ENCODE measurements at places on chromosomes 6 and 20.

DNA sequence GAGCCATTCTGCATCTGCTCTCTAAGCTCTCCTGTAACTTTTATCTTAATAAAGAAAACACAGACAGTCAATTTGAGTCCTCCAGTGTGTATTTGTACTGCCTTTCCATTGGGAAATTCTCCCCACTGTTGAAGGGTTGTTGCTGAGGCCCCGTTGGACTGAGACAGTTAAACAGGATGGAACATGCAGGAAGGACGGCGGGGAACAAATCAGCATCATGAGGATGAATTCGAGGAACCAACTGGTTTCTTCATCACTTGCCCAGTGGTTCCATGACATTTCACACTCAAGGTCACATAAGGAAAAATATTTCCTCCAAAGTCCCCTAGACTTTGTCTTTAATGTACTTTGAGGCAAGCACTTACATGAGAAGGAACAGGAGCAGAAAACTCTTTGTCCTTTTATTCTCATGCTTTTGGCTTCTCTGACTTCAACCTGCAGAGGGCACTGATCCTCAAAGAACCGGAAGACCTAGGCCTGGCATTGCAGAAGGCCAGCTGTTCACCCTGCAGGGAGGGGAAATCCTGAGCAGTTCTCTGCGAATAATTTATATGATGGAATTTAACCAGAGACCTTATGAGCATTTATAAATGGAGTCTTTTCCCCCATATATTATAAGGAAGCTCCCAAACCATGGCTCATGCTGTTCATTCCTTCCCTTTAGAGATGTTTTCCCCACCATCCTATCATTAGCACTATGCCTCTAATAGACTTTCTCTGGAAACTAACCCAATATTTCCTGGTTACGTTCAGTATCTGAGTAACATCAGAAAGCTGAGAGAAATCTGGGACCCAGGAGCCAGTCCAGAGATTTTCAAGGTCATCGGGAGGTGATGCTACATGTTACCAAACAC is 55.2 kb upstream of the ADGRF1 start:
- no peaks in the 10 kb centered on the region for H3K27me3 ChIP-seq
- H3K36me3 ChIP-seq: no peaks in the 10 kb centered on the region
- peak; percentile 52 for DNase-seq
- H3K4me1 ChIP-seq: no peaks in the 10 kb centered on the region
- no peak overlapping the region for H3K27ac ChIP-seq

DNA sequence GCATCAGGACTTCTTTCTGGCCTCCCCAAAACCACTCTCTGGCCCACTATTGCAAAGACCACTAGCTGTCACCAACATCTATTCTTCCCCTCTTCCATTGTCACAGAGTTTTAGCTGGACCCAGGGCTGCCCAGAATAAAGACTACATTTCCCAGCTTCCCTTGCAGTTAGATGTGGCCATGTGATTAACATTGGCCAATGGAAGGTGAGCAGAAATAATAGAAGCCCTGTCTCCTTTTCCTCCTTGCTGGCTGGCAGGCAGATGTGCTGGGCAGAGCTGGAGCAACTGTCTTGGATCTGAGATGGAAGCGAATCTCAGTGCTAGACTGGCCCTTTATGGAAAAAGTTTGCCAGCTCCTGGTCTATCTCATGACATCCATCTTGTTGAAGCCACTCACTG is 97.0 kb downstream of the KCNB1 start:
- no peaks in the 10 kb centered on the region for H3K27me3 ChIP-seq
- no peak for DNase-seq
- H3K4me1 ChIP-seq: peaks cover 8% of the 10 kb centered on the region
- no peak overlapping the region for H3K4me3 ChIP-seq
- H3K36me3 ChIP-seq: no peaks in the 10 kb centered on the region

- H3K27ac ChIP-seq: no peak overlapping the region
- H3K36me3 ChIP-seq: no peaks in the 10 kb centered on the region
- no peak for DNase-seq
- H3K4me1 ChIP-seq: no peaks in the 10 kb centered on the region
These were observed 162.6 kb downstream of the DNAH8 start for GRCh38 chr6:38877721-38878120.

DNA sequence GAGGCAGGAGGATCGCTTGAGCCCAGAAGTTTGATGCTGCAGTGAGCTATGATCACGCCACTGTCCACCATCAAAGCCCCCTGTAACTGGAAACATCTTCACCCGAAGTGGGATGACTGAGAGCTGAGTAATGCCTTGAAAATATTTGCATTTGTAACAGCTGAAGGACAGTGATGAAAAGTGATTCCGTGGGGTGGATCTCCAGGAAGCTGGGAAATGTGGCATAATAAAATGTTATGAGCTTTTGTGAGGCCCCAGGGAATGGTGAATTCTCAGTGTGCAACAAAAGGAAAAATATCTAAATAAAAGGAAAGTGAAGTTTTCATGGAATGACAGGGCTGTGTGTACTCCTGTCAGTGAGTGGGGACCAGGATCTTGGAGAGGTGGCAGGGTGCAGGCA is 92.0 kb downstream of the JAG1 start:
- H3K27me3 ChIP-seq: no peaks in the 10 kb centered on the region
- H3K27ac ChIP-seq: no peak overlapping the region
- DNase-seq: no peak
- no peaks in the 10 kb centered on the region for H3K4me1 ChIP-seq
- no peak overlapping the region for H3K4me3 ChIP-seq

DNA sequence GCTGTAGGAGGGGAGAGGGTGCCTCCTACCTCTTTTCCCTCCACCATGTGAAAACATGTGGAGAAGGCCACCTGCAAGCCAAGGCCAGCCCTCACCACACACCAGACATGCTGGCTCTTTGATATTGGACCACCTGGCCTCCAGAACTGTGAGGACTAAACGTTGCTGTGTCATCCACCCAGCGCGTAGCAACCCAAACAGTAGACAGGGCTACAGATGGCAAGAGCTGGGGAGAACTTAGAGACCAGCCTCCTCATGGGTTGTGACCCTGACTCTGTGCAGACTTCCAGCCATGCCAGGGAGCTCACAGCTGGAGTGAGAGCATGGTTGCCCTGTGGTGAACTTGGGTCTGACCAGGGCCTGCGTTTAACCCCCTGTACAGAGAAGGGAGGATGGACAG is 195.9 kb upstream of the CST7 start:
- H3K4me1 ChIP-seq: peaks cover 21% of the 10 kb centered on the region
- H3K36me3 ChIP-seq: no peaks in the 10 kb centered on the region
- DNase-seq: peak; percentile 61
- no peak overlapping the region for H3K27ac ChIP-seq
- H3K27me3 ChIP-seq: no peaks in the 10 kb centered on the region

GRCh38 chr6:132673376-132674094 is 14.6 kb upstream of the TAAR1 start:
- DNase-seq: no peak
- H3K4me3 ChIP-seq: no peak overlapping the region
- peaks cover 12% of the 10 kb centered on the region for H3K4me1 ChIP-seq
- H3K27me3 ChIP-seq: no peaks in the 10 kb centered on the region
- no peak overlapping the region for H3K27ac ChIP-seq
- no peaks in the 10 kb centered on the region for H3K36me3 ChIP-seq

DNA sequence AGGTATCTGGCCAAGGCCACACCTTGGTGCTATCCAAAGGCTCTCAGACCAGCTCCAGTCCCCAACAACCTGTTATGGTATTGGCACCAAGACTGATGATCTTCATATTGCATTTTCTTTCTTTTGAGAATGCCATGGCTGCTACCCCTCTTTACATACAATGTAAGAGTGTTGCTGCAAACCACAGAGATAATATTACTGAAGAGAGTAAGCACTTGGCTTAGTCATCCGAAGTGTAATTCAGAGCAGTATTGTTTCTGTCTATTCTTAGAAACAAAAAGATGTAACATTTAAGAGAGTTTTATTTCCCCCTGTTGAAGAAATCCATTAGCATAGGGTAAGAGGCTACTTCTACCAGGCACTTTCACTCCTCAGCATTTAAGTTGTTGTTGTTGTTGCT is 212.5 kb downstream of the C6orf118 start:
- no peaks in the 10 kb centered on the region for H3K27me3 ChIP-seq
- H3K4me1 ChIP-seq: no peaks in the 10 kb centered on the region
- DNase-seq: no peak
- H3K36me3 ChIP-seq: no peaks in the 10 kb centered on the region
- no peak overlapping the region for H3K4me3 ChIP-seq
- no peak overlapping the region for H3K27ac ChIP-seq

GRCh38 chr20:15195378-15195777 is 858.0 kb upstream of the FLRT3 start:
- H3K4me3 ChIP-seq: no peak overlapping the region
- no peak for DNase-seq
- H3K27me3 ChIP-seq: no peaks in the 10 kb centered on the region
- H3K4me1 ChIP-seq: no peaks in the 10 kb centered on the region
- no peak overlapping the region for H3K27ac ChIP-seq

- H3K27ac ChIP-seq: no peak overlapping the region
- H3K4me3 ChIP-seq: no peak overlapping the region
- H3K27me3 ChIP-seq: peaks cover 6% of the 10 kb centered on the region
- H3K36me3 ChIP-seq: no peaks in the 10 kb centered on the region
- DNase-seq: no peak
These were observed 634.5 kb downstream of the QKI start for GRCh38 chr6:164048840-164049516.

DNA sequence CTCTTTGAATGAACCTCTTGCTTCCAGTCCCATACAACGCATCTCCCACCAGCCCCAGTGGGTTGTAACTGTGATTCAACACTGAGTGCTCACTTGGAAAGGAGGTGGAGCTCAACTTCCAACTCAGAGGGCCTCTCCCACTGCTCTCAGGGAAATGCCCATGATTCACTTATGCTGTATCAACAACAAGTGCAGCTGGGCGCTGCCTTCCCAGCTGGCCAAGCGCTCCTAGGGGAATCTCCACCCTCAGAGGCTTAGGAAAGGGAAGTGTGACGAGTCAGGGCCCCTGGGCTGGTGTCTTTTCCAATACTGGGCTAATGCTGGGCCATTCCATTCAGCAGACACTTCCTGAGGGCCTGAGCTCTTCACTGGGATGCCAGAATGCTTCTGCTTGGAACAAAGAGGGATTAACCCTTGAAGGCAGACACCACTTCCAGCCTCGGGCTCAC is 8.1 kb upstream of the OCSTAMP start:
- no peaks in the 10 kb centered on the region for H3K4me1 ChIP-seq
- DNase-seq: no peak
- H3K27me3 ChIP-seq: no peaks in the 10 kb centered on the region
- H3K4me3 ChIP-seq: no peak overlapping the region
- H3K36me3 ChIP-seq: no peaks in the 10 kb centered on the region

- H3K4me3 ChIP-seq: no peak overlapping the region
- H3K4me1 ChIP-seq: peaks cover 7% of the 10 kb centered on the region
- no peaks in the 10 kb centered on the region for H3K27me3 ChIP-seq
- no peak overlapping the region for H3K27ac ChIP-seq
- no peak for DNase-seq
These were observed 92.0 kb downstream of the ATXN1 start for GRCh38 chr6:16669227-16669626.

- no peak for DNase-seq
- no peaks in the 10 kb centered on the region for H3K4me1 ChIP-seq
- no peak overlapping the region for H3K27ac ChIP-seq
- no peaks in the 10 kb centered on the region for H3K36me3 ChIP-seq
- H3K27me3 ChIP-seq: no peaks in the 10 kb centered on the region
These were observed 43.7 kb upstream of the TBC1D7 start for GRCh38 chr6:13372076-13372475.

GRCh38 chr6:20266851-20267608 is 54.8 kb upstream of the MBOAT1 start:
- no peak for DNase-seq
- no peak overlapping the region for H3K4me3 ChIP-seq
- H3K4me1 ChIP-seq: no peaks in the 10 kb centered on the region
- H3K27ac ChIP-seq: no peak overlapping the region
- H3K36me3 ChIP-seq: no peaks in the 10 kb centered on the region

DNA sequence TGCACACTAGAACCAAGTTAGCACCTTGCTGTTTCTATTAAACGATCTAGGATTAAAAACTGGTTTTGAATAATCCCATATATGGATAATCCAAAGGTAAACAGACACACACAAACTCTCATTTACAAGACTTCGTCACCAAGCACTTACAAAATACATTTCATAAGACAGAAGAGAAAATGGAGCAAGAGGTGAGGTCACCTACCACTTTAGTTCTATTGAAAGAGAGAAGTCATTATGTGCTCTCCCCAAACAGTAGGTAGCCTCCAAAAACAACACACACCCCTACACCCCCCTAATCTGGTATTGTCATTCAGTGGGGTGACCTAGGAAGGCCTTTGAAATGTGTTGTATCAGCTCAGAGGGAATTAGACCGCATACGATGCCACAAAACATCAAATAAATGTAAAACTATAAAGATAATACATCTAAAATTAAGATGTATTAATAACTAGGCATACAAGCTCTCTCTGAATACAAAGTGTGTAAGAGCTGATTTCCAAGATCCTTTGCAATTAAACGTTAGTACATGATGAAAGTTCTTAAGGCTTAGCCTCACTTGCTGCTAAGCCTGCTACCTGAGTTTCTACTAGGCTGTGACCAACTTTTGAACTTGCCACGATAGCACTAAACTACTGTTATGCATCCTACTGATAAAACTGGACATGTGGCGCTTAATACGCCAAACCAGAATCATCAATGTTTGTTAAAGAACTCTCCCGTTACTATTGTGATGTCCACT is 1.6 kb downstream of the SRPK1 start:
- DNase-seq: no peak
- no peaks in the 10 kb centered on the region for H3K4me1 ChIP-seq
- H3K4me3 ChIP-seq: peak overlapping the region; percentile 92
- H3K36me3 ChIP-seq: no peaks in the 10 kb centered on the region

DNA sequence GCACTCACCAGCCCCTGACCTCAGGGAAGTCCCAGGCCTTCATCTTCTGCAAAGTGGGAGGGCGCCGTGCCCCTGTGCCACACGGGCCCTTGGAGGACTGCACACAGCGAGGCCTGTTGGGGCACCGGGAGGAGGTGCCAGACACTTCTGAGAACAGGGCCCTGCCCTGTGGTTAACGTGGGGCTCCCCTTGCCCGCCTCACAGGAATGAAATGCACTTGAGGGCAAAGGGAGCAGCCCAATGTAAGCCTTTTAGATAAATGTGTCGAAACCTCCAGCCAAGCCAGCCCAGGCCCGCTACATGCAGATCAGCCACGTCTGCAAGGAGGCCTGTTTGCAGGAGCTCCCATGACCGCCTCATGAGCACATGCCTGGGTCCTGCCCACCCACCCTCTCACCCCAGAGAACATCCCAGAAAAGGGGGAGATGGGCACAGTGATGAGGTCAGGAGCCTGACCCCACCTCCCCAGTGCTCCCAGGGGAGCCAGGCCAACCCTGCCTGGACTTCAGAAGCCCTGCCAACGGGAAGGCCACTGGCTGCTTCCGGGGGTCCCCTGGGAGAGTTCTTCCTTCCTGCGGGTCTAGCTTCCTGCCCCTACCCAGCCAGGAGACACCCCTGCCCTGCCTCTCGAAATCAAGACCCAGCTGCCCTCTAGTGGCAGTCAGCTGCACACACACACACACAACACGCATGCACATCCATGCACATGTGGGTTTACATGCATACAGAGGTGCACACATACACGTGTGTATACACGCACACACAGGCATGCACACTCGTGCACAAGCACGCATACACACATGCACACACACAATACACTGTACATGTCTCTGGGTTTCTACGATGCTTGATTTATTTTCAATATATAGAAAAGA is 178.7 kb downstream of the TAF4 start:
- H3K4me1 ChIP-seq: no peaks in the 10 kb centered on the region
- no peak overlapping the region for H3K4me3 ChIP-seq
- no peaks in the 10 kb centered on the region for H3K36me3 ChIP-seq
- H3K27me3 ChIP-seq: no peaks in the 10 kb centered on the region
- H3K27ac ChIP-seq: no peak overlapping the region

Measured in pancreas (tissue), 10 donors.